Fibroblast of the aortic adventitia (primary cell): ENCODE measurements at places on chromosomes 3 and 15. TPM values are rescaled to one million over a fixed set of nuclear protein-coding genes. Genes with fewer than 3 reads are reported as not detected.

Gene UTS2B
- total RNA-seq = 1.3 TPM in 1 of 2 replicates, not detected in the other

Gene CAND2
- 6.1 and 11.4 TPM in 2 replicates for total RNA-seq

Gene PLS1
- 0.99 and 2.0 TPM in 2 replicates for total RNA-seq

Gene PCLAF
- 6.6 and 56.7 TPM in 2 replicates for total RNA-seq

Gene NBEAL2
- 4.4 and 6.4 TPM in 2 replicates for total RNA-seq

Gene CEP97
- 6.1 and 21.4 TPM in 2 replicates for total RNA-seq

Gene MORC1
- total RNA-seq = not detected in 2 replicates

Gene PARL
- 32.7 and 102 TPM in 2 replicates for total RNA-seq

Gene C15orf62
- 0.18 and 0.57 TPM in 2 replicates for total RNA-seq

Gene KNL1
- 1.3 and 35.9 TPM in 2 replicates for total RNA-seq

Gene BSN
- 0.08 and 0.27 TPM in 2 replicates for total RNA-seq

Gene STAC
- 2.1 and 14.8 TPM in 2 replicates for total RNA-seq

Gene FBXL2
- 5.1 and 9.7 TPM in 2 replicates for total RNA-seq

Gene TMEM207
- total RNA-seq = not detected in 2 replicates

Gene CCDC14
- total RNA-seq = 27.5 and 46.0 TPM in 2 replicates

Gene SH2D7
- total RNA-seq = not detected in 2 replicates
